ENCODE measurements at places on chromosomes 12 and 14. TPM values are rescaled to one million over a fixed set of nuclear protein-coding genes. Genes with fewer than 3 reads are reported as not detected.

DNA sequence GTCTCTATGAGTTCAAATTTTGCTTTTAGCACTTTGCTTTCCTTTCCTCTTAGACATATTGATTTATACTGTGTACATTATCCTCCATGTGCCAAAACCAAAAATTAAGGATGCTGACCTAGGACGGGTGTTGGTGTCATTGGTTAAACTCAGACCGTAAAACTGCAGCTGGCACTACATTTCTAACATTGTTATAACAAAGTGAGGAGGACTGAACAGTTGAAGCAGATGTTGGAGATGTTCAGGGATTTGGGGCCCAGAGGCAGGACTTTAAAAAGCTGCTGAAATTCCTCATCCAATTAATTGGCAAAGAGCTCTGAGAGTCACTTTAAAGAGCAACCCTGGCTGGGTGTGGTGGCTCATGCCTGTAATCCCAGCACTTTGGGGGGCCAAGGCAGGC lies 72.4 kb downstream of the TMTC1 start:
- no peak overlapping the region for H3K4me3 ChIP-seq
- peaks cover 5% of the 10 kb centered on the region for H3K36me3 ChIP-seq
- H3K4me1 ChIP-seq = peaks cover 56% of the 10 kb centered on the region
- DNase-seq = no peak
- no peak overlapping the region for H3K27ac ChIP-seq

DNA sequence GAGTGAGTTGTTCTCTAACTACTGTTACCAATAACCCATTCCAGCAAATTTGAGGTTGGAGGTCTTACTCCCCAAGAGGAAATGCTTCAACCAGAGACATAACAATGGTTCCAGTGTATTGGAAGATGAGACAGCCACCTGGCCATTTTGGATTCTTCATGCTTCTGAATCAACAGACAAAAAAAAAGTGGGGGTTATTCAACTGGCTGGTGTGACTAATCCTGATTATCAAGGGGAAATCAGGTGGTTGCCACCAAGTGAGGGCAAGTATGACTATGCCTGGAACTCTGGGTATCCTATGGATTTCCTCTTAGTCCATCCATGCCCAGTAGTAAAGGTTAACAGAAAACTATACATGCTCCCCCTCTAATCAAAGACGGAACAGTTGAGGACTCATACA lies 29.9 kb upstream of the ZNF641 start:
- no peak overlapping the region for H3K27ac ChIP-seq
- H3K36me3 ChIP-seq = no peaks in the 10 kb centered on the region

DNA sequence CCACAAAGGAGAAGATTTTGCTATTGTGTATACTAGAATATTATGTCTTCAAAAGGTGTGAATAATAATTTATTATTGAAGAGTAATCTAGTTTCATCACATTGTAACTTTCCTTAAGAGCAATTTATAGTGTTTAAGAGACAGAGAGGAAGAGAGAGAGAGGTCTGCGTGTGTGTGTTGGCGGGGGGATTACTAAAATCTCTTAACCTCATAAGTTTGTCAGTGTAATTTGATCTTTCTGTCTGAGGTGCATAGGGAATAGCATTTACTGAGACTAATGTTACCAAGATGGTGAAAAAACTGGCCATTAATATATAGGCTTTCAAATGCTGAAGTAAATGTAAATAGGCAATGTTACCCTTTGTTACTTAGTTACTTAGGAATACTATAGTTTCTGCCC lies 48.2 kb upstream of the BTG1 start:
- DNase-seq = no peak
- no peaks in the 10 kb centered on the region for H3K27me3 ChIP-seq
- H3K36me3 ChIP-seq = no peaks in the 10 kb centered on the region
- H3K27ac ChIP-seq = no peak overlapping the region

DNA sequence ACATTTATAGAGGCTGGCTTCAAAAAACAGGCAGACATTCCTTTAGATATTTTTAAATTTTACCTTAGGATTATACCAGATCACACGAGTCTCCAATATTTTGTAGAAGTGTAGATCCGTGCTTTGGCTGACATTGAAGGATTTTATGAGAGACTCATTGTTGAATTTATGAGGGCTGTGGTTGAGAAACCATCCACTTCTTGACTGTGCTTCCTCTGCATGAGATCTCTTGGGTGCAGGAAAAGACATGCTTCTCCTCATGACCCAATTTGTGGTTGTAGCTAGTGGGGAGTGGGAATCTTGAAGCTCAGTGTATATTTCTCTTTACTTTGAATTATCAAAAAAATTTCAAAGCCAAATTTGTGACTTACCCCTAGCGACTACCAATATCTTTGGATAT lies 36.7 kb upstream of the NKX2-8 start:
- no peaks in the 10 kb centered on the region for H3K4me1 ChIP-seq
- no peaks in the 10 kb centered on the region for H3K36me3 ChIP-seq
- H3K27me3 ChIP-seq = peaks cover 4% of the 10 kb centered on the region

GRCh38 chr12:96549341-96549740 lies 60.0 kb downstream of the CFAP54 start:
- no peak overlapping the region for H3K4me3 ChIP-seq
- no peaks in the 10 kb centered on the region for H3K4me1 ChIP-seq
- no peaks in the 10 kb centered on the region for H3K36me3 ChIP-seq
- no peak for DNase-seq

GRCh38 chr12:132155771-132156572 lies 11.7 kb downstream of the NOC4L start:
- peaks cover 3% of the 10 kb centered on the region for H3K27me3 ChIP-seq
- no peak overlapping the region for H3K4me3 ChIP-seq
- no peaks in the 10 kb centered on the region for H3K4me1 ChIP-seq
- H3K36me3 ChIP-seq = no peaks in the 10 kb centered on the region

SLC5A8 gene
- not detected for total RNA-seq

RAPGEF3 gene
- 1.3 TPM for total RNA-seq

- H3K4me3 ChIP-seq = no peak overlapping the region
- no peak overlapping the region for H3K27ac ChIP-seq
- DNase-seq = no peak
- H3K4me1 ChIP-seq = peaks cover 20% of the 10 kb centered on the region
- no peaks in the 10 kb centered on the region for H3K27me3 ChIP-seq
- H3K36me3 ChIP-seq = no peaks in the 10 kb centered on the region
Measured at GRCh38 chr14:72644758-72645489, 249.0 kb downstream of the DPF3 start.

All from chondrocyte (in vitro differentiated cells).